Stimulated activated CD8-positive, alpha-beta memory T cell treated with anti-CD3 and anti-CD28 coated beads, Interleukin-4, amount 100 ng/mL, for 1 hour (primary cell): ENCODE measurements at places on chromosomes 4 and X.

DNA sequence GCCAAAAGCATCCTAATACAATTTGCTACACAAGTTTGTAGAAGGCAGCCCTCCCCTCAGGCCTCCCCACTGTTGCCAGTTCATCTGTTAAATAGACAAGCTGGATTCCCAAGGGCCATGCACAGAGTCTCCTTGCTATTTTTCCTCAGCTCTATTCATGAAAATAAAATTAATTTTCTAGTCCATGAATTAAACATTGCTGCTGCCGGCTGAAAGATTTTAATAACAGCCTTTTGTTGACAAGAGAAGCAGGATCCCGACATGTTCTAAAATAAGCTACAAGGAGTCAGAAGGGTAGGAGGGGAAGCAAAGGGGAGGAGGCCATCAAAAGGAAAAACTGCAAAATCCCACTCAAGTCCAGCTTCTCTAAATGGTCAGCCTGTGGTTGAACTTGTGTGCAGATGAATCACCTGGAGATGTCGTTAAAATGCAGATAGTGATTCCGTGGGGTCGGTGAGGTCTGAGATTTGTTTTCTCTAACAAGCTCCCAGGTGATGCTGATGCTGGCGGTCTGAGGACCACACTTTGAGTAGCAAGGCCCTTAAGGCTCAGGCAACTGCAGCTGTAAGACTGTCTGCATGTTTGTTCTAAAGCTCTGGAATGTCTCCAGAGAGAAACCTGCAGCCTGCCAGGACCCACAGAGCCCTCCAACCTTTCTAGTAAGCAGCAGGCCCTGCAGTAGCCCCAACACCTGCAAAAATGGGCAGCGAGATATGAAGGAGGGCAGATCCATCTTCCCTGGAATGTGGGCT is 9.4 kb downstream of the SCD5 start:
- no peak for DNase-seq

DNA sequence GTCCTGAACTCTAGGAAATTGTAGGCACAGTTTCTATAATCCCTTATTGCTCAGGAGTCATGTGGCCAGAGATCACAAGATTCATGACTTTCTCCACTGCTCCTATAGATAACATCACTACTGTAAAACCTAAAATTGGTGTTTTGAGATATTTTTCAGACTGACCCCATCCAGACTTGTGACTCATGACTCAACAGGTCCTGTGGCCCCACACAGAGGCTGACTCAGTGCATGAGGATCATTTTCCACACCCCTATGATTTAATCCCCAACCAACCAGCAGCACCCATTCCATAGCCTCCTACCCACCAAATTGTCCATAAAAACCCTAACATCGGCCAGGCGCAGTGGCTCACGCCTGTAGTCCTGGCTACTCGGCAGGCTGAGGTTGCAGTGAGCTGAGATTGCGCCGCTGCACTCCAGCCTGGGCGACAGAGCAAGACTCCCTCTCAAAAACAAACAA is 13.2 kb upstream of the XIAP start:
- no peak for DNase-seq

DNA sequence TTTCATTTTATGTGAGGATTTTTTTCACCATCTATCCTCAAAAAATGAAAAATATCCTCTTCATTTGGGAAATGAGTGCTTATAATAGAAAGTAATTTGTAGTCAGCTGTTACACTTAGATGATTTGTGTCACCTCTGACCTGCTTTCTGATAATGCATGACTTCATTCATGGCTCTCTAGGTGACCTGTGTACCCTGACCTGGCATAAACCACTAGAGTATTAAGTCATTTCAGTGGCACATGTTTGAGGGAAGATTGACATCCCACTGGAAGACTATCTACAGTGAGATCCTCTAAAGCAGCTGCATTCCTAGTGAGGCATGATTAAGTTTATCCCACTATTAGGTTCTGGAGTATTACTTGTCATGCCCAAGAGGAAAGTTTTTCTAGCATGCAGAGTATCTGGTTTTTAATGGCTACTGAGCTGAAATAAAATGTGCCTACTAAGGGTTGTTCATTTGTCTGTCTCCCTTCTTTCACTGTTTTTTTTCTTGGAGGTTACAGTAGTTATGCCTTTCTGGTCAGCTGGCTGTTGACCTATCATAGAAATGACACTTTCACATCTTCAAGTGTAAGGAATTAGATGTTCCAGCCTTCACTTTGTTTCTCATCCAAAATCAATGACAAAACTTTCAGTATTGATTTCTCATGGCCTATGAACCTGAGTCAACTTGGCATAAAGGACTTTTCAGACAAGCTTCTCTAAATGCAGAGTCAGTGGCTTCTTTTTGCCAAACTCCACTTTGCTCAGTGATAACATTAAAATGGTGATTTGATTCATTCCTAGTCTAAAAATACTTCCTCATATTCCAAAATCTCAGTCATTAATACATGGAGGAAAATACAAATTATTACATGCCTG is 33.1 kb downstream of the TET2 start:
- no peak for DNase-seq

- DNase-seq, result no peak
Measured at GRCh38 chrX:78747971-78748370, 451 bp downstream of the LPAR4 start.

- DNase-seq, result no peak
Measured at GRCh38 chr4:124266721-124267120, 445.8 kb downstream of the ANKRD50 start.

DNA sequence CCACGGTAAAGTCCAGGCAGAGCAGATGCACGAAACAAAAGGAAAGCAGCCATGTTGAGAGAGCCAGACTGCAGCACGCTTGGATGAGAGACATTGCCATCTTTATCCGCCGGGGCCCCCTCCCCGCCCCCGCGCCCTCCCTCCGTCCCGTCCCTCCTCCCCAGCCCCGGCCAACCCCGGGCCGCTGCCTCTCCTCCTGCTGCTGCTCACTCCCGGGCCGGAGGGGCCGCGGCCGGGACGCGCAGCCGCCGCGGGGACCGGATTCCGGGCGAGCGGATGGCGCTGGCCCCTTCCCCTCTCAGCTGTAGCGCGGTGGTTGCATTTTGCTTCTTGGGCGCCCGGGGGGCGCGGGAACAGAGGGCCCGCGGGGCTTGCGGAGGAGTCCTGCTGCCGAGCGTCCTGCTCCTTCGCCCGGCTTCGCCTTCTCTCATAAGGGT is 542 bp downstream of the RNF150 start:
- DNase-seq, result no peak

- DNase-seq, result no peak
Measured at GRCh38 chr4:146275370-146275769, 61.0 kb downstream of the REELD1 start.

GRCh38 chr4:144104509-144105130 is 35.9 kb downstream of the GYPA start:
- DNase-seq, result no peak

DNA sequence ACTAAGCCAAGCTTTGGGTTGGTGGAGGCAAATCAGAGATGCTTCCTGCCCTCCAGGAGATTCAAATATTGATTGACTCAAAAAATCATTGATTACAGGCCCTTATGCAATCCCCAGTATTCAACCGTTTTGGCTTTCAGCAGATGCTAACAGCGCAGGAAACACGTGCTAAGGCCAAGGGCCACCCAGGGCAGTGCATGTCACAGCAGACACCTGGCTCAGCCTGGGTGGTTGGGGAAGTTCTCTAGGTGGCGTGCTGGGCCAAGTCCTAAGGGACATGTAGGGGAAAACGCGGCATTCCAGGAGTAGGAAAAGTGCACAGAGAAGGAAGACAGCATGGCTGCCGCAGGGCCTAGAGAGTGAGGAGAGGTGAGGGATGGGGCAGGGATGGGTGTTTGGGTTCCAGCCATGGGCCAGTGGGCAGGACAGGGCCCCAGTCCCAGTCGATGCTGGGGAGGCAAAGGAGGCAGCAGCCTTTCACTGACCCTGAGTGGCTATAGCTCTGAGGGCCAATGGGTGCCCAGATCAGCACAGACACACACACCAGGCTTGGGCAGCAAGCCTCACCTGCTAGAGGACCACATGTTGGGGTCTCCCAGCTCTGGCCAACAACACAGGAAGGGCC is 239.1 kb downstream of the EVC2 start:
- no peak for DNase-seq

DNA sequence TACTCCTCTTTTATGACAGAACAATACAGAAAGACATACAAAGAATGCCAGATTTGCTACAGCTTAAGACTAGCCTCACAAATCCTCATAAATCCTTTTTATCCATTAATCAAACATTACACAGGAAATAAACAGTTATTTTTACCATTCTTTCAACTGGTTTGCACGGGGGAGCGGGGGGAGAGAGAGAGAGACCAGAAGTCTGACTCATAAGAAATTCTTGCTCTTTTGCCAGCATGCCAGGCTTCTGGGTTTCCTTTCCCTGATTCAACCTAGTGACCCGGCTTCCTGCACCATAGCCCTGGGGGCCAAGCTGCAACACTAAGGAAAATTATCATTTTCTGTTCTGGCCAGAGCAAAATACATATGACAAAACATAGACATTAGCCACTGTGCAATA is 6.8 kb upstream of the RRAGB start:
- DNase-seq, result no peak

DNA sequence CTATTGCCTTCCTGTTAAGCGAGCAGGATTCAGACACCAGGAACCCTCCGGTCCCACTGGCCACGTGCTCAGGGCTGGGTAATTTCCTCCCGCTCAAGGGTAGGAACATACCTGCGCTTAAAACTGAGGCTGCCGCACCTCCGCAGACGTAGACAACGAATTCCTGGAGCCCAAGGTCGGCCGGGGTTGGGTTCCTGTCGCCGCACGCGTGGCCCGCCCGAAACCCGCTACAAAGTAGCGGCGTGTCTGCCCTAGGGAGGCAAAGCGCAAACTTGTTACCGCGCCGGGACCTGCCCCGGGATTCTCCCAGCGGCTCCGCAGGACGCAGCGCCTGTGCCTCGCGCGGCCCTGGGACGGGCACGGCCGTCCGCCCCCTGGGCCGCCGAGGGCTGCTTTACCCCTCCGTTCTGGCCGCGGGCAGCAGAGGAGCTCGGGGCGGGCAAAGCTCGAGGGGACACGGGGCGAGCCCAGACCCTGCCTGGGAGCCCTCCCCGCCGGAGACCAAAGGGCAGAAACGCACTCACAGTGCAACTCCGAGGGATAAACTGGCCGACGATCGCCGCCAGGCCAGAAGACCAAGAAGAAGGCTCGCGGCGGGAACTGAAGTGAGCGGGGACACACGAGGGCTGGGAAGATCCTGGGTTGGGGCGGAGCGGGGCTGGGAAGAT is at the start of gene ERVMER34-1:
Gene ERVMER34-1 (minus strand): TSS at position 607 of the 668 bp plus-strand sequence. CDS start 5,905 bp downstream, outside the sequence.
- no peak for DNase-seq

- DNase-seq, result no peak
Measured at GRCh38 chr4:1202526-1203011, 30.2 kb upstream of the SPON2 start.

DNA sequence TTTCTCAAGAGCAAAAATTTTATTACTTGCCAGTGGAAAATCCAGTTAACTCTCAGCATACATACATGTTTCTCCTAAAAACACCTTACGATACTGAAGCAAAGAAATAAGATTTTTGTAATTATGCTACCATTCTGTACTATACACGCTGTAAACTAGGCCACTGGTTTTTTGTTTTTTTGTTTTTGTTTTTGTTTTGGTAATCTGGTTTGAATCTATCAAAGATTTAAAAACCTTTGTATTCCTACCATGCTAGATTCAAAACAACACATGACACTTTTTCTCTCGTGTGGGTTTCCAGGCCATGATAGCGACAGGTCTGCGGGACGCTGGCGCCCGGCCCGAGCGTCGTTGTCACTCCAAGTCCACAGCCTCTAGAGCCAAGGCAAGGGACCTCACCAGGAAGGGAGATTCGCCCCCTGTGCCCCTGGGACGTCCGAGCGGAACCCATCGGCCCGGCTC is 723 bp downstream of the TMEM192 start:
- DNase-seq, result no peak

DNA sequence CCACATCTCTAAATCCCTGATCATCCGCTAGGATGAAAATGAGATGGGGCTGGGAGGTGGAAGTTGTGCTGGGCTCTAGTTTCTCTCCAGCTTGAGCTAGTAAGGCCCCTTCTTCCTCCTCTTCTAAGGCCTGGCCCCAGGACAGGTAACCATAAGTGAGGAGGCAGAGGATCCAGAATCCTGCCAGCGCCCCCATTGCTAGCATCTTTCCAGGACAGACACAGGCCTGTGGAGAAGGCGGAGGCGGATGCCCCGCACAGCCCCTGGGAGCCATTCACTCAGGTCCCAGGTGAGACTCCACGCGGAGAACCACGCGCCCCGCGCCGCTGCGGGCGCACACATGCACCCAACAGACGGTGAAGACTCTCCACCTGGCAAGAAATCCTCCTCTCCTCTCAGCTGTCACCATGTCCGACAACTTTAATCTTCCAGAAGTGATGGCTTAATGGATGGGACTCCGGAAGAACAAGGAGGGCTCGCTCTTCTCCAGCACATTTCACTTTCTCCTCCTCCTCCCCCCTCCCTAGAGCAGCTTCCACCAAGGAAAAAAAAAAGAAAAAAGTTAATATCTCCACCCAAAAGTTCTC is 793 bp downstream of the ARSJ start:
- DNase-seq, result no peak

GRCh38 chrX:118353081-118353850 is 7.4 kb downstream of the WDR44 start:
- no peak for DNase-seq

DNA sequence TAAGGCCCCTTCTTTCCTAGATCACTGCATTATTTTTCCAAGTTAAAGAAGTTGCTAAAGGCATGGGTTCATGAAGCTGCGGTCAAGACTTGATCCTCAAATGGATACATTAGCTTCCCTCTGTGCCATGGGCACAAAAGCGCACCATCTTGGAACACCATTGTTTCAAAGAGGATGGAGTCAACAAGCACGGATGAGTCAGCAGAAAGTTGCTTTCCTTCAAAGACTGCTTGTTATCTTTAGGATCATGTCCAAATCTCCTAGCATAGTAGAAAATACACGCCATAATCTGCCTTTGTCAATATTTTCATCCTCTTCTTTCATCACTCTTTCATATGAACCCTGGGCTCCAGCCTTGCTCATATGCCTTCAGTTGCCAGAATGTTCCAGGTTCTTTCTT is 226.8 kb upstream of the GATB start:
- no peak for DNase-seq

DNA sequence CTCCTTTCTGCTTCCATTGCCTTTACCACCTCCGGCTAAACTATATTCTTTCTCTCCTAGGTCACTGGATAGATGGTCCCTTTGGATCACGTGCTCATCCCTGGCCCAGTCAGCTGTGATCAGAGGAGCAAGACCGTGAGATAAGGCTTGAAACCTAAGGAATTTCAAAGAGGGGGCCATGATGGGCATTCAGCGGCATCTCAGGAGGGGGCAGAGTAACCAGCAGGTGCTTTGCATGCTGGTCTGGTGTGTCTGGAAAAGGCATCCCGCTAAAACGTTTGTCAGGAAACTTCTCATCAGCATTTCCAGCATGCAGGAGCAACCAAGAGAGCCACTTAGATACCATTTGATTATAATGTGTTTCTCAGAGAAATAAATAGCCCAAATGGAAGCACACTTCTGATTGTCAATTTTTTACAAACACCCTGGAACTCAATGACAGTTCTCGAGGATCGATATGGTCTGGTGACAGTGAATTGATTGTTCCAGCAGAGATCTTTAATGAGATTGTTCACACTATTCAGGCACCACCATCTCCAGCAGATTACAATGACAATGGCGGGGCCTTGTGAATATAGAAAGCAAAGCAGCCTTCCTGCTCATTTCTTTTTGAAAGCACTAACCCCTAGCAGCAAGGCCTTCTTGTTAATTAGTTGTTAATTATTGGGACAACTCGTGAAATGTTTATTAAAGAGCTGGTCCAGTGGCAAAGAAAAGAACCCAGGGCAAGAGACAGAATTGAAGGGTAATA is 327.1 kb downstream of the PTTG2 start:
- DNase-seq, result no peak

GRCh38 chr4:6576512-6576911 is 1.5 kb downstream of the MAN2B2 start:
- DNase-seq, result no peak
